GM10248 (cell line): ENCODE measurements at places on chromosomes 5 and 9.

DNA sequence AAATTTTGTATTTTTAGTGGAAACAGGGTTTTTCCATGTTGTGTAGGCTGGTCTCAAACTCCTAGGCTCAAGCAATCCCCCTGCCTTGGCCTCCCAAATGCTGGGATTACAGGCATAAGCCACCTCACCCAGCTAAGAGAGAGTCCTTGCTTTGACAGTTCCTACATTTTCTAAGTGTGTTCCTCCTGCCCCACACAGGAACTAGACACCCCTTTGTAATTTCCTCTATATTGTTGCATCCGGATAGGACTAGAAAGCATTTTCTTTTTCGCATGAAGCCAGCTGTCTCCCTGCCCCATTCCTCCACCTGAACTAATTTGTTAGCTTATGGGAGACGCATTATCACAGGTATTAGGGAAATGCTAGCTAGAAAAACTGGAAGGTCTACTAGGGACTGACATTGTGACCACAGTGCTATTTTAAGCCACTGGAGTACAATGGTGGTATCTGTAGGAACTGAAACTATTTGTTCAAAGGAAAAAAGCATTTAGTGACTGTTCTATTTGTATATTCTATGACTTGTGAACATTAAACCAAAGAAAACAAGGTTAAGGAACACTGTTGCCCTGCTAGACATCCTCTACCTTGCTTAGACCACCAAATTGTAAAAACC is 214.1 kb downstream of the SMARCA2 start:
- peak; percentile 20 for DNase-seq

DNA sequence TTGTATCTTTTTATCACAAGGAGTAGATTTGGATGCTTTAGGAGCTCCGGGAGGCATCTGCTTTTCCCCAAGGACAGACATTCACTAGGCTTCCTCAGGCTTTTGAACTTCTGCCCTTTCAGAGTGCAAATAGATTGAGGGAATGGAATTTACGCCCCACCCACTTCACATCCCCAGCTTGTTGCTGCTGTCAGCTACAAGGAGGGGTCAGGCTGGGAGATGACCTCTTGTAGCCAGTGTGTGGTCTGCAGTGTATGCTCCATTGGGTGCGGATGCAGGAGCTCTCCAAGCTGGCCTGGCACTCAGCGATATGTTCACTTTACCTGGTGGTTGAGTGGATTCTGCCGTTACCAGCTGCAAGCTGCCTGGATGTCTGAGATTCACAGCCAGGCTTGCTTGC is 6.4 kb downstream of the TNFSF15 start:
- DNase-seq: no peak

DNA sequence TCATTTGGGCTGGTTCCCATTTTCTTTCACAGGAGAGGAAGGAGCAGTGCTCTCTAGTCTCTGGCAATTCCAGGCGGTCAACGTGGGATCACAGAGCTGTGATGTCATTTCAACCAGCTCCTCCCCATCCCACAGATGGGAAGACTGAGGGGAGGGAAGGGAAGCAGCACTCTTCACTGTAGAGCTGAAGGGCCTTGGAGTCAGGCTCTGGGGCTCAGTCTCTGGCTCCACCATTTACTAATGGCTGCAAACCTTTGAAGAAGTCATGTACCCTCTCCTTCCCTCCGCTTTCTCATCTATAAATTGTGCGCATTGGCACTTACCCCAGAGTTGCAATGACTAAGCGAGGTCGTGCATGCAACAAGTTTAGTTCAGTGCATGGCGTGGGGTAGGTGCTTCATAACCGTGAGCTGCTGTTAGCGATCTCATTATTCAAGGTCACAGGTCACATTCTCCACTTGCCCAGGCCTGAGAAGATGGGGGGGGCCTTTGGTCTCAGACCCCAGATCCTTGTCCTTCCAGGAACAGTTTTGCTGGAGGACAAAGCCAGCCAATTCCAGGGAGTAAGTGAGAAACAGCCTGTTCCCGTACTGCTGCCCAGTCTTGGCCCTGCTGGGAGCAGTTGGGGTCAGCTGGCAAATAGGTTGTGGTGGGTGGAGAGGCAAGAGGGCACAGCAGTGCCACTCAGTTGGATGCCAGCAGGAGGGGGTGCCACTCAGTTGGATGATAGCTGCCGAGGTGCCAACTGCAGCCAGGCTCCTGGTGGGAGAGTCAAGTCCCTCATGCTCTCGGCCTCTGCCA is 136.7 kb downstream of the RGS3 start:
- no peak for DNase-seq

GRCh38 chr5:153222936-153223335 is 267.5 kb upstream of the GRIA1 start:
- no peak for DNase-seq

GRCh38 chr9:109473329-109473728 is 24.8 kb downstream of the PTPN3 start:
- DNase-seq: no peak

DNA sequence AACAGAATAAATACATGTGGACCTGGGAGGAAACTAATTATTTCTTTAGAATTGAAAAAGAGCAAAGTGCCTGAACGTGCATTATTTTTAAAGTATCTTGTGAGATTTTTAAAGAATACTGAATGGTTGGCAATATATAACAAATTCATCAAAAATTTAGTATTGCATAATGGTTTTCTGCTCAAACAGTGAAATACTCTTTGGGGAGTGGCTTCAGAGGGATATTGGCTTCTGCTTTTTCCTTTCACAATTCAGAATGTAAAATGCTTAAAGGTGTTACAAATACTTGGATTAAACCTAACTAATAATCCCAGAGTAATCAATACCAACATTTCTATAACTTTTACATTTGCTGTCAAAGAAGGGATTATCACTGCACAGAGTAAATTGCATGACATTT is 379.3 kb upstream of the CHD1 start:
- DNase-seq: no peak

GRCh38 chr5:147169399-147169798 is 65.4 kb upstream of the STK32A start:
- no peak for DNase-seq

- no peak for DNase-seq
Observed at GRCh38 chr5:36135988-36136387, 15.7 kb downstream of the LMBRD2 start.

GRCh38 chr9:21266733-21267484 is 27.1 kb upstream of the IFNA14 start:
- no peak for DNase-seq

DNA sequence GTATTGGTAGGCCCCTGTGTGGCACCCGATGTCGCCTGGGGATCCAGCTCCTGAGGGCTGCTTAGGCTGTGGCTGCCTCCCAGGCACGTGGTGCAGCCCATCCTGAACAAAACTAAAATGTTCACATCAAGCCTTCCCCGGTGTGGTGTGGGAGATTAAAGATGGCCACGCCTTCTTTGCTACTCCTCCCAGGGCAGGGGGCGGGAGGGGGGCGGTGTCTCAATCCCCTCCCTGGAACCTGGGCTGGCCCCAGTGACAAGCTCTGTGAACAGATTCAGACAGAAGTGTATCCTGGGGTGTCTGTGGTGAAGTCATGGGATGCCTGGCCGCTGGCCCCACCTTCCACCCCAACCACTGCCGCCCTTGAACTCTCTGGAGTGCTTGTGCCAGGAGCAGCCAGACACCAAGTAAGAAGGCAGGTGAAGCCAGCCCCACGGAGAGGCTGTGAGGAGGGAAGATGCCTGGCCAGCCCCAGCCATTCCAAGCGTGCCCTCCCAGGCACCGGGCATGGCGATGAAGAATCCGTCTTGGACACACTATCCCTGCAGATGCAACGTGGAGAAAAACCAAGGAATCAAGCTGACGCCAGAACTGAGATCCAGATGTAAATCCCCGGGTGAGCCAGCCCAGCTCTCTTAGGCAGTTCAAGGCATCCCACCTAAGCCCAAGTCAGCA is 75.8 kb downstream of the AK8 start:
- DNase-seq: no peak

GRCh38 chr5:129917224-129917623 is 13.0 kb downstream of the CHSY3 start:
- DNase-seq: no peak

DNA sequence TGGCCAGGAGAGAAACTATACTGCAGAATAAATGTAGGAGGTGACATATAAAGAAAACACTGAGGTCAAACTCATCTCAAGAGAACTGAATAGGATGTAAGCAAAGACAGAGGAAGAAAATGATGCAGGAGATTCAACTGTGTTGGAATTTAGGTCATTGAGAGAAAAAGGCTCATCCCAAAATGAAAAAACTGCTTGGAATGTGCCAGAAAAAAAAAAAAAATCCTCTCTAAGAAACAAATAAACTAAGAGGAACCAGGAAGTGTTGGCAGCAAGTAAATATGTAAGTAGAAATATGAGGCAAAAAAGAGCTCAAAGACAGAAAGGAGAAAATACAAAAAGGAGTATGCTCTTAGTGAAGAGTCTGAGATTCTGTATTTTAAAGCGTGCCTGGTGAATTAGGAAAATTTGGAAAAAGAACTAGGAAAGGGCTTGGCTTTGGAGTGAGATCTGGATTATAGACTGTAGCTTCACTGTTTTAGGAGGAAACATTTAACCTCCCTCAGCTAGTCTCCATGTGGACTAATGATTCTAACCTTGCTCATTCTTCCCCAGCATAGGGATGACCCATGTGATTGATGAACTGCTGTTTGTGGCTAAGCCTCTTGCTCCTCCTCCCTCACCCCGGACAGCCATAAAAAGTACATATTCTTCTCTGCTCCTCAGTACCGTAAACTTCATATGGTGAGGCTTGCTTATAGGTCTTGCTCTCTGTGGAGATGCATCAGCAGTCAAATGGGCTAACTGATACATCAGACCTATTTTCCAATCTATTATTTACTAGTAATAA is 185.6 kb upstream of the POU5F2 start:
- DNase-seq: no peak

DNA sequence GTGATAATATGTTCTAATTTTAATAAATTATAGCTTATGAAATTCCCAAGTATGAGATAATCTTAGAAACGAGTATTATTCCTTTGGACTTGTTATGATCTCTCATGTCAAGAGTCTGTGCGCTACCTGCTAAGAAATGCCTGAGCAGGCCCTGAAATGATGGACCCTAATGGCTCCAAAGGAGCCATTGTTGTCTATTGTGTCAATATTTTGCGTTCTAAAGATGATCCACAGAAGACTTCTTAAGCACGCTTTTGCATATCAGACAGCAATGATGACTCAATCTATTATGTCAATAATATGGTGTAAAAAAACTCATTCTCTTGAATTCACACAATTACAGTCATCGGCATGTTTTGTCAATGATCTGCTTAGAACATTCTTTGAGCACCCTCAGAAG is 306.1 kb downstream of the KIAA0825 start:
- DNase-seq: no peak

GRCh38 chr5:1029945-1030625 is 21.5 kb downstream of the NKD2 start:
- no peak for DNase-seq

DNA sequence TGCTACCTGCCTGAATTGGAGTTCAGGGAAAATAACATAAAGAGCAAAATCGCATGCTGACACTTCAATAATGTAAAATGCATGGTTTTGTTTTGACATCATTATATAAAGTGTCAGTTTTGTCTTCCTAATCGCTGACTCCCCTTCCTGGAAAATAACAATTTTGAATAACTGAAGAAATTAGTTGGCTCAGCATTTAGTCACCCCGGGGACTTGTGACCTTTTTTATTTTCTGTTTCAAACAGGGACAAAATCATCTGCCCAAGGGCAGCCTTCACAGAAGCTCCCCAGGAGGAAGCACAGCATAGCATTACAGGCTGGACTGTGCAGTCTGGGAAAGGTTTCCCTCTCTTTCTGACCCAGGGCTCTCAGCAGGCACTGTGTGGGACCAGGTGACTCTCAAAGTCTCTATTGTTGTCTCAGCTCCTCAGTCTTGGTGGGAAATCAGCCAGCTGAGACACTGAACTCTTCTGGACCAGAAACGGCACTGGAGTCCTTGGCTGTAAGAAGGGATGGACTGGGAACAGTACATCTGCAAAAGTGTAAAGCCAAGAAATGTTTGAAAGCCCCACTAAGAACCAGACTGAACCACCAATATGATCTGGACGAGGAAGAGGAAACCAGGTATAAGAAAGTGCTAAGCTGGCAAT is 671.3 kb upstream of the KLF4 start:
- DNase-seq: no peak

DNA sequence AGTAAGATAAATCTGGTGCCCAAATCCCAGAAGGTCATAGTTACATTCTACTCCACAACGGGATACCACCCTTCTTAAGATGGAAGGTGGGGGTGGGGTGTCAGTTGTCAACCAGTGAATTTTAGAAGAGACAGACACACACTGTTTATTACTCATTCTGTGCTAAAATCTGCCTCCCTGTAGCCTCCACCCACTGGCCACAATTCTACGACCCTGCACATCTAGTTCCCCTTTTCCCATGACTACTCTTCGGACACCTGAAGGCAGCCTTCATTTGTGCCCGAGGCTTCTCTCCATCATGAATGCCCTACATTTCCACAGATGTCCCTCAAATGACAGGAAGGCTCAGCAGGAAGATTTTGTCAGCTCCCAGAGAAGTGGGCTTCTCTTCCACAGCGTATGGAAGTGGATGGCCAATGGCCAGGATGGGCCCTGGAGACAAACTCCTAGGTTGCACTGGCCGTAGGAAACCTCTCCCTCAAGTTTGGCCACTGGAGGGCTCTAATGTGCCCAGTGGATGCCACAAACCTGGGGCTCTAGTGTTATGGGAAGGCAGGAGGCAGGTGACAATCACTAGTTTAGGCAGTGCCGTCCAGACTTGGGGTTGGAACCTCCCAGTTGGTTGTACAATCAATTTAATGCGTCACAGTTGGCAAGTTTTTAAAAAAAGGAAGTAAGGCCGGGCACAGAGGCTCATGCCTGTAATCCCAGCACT is 46.6 kb downstream of the PTPN3 start:
- DNase-seq: no peak

DNA sequence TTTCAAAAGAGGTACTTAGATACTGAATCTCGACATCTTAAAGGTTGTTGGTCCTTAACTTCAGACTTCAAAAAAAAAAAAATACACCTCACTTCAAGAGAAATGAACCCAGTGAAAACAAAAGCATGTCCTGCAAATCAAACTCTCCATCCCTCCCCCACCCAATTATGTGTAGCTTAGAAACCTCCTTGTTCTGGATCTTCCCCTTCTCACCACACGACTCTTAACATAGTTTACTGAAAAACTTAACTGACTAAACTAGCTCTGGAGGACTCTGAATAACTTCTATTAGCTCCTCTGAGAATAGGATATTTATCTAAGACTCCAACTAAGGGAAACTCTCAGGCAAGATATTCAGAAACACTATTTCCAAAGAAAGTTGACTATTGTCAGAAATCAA is 48.7 kb upstream of the HK3 start:
- DNase-seq: no peak

GRCh38 chr9:92747459-92748232 is 17.0 kb downstream of the BICD2 start:
- no peak for DNase-seq

DNA sequence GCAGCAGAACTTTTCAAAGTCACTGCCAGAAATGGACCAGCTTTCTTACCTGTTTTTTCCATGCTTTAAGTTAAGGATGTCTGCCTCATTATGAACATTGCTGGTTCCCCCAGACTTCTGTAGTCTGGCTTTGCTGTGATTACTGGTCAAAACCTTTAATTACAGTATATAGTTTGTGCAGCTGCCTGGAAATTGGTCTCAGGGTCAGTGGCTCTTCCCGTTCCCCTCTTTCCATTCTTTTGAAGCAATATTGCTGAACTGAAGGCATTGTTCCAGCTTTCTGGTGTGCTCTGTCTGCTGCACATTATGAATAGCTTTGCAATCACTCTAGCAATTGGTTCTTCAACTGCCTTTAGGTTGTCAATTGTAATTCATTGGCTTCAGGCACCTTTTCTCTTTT is 206.5 kb downstream of the ARL15 start:
- no peak for DNase-seq
